AG10803 (cell line): ENCODE measurements at places on chromosomes 11 and 22.
A peak's percentile ranks its signal among the peaks of the same experiment; 100 is the strongest.

- DNase-seq, result peak; percentile 52
Measured at GRCh38 chr11:83159902-83160865, 3.3 kb downstream of the PCF11 start.

GRCh38 chr11:85307366-85307765, 319.8 kb downstream of the DLG2 start:
- DNase-seq, result peak; percentile 35

DNA sequence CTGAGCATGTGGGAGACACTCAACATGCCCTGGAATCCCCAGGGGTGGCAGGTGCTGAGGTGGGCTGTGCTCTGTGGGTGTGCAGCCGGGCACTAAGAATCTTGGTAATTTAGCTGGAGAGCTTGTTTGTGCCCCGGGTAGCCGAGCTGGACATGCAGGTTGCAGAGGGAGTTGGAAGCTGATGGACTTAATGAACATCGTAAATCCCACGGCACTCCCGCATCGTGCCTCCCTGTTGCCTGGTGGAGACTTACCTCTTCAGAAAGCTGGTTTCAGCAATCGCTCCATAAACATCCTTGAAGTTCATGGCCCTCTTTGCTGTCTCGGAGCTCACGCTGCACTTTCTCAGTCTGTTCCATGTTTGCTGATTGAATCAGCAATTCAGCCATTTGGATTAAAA, 29.9 kb downstream of the RPS6KA4 start:
- DNase-seq, result no peak

DNA sequence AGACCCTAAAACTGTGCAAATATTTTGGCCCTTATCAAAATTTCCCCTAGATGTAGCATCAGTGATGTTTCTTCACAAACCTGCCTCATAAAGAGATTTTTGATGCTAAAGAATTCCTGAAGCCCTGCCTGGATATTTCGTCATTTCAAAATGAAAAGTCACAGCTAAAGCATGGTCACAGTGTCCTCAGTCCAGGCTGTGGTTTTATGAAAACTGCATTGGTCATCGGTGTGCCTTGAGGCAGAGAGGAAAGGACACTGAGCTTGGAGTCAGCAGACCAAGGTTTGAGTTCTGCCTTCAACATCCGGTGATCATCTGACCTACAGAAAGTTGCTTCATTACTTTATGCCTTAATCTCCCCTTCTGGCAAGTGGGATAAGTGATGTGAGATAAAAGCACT, 34.8 kb upstream of the ALKBH3 start:
- DNase-seq, result peak; percentile 6

- DNase-seq, result no peak
Measured at GRCh38 chr11:776561-777287, 563 bp downstream of the GATD1 start.

- no peak for DNase-seq
Measured at GRCh38 chr22:34622602-34623001, 443.4 kb upstream of the ISX start.

DNA sequence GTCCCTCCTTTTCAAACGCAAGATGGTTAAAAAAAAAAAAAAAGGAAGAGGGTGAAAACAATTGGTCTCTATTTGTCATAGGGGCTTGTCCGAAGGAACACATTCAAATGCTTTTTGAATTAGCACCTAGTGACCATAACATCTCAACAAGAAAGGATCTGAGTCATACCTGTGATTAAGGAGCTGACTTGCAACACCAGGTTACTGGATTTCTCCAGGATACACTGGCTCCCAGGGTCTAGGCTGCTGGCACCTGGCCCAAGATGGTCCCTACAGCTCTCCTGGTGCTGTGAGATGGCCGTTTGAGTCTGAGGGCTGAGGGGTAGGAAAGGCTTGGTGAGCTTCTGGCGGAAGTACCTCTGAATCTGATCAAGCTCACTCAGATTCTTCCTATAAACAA, 28.4 kb upstream of the UCP3 start:
- peak; percentile 6 for DNase-seq

DNA sequence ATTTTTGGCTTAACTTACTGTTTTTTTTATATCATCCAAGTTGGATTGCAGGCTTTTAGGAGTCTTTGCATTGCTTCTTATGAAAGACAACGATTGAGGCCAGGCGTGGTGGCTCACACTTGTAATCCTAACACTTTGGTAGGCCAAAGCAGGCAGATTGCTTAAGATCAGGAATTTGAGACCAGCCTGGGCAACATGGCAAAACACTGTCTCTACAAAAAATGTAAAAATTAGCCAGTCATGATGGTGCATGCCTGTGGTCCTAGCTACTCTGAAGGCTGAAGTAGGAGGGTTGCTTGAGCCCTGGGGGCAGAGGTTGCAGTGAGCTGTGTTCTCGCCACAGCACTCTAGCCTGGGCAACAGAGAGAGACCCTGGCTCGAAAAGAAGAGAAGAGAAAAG, 56.6 kb downstream of the BID start:
- DNase-seq, result peak; percentile 90

- DNase-seq, result no peak
Measured at GRCh38 chr11:121587182-121587581, 134.4 kb upstream of the SORL1-AS1 start.

GRCh38 chr11:65180877-65181568, 705 bp upstream of the CAPN1 start:
- peak; percentile 53 for DNase-seq

- DNase-seq, result no peak
Measured at GRCh38 chr11:44608651-44608990, 43.2 kb downstream of the CD82 start.

- no peak for DNase-seq
Measured at GRCh38 chr11:117337076-117337475, 9.4 kb downstream of the CEP164 start.
